Endothelial cell (in vitro differentiated cells): ENCODE measurements at places on chromosomes 12 and 14. TPM values are rescaled to one million over a fixed set of nuclear protein-coding genes. Genes with fewer than 3 reads are reported as not detected.

DNA sequence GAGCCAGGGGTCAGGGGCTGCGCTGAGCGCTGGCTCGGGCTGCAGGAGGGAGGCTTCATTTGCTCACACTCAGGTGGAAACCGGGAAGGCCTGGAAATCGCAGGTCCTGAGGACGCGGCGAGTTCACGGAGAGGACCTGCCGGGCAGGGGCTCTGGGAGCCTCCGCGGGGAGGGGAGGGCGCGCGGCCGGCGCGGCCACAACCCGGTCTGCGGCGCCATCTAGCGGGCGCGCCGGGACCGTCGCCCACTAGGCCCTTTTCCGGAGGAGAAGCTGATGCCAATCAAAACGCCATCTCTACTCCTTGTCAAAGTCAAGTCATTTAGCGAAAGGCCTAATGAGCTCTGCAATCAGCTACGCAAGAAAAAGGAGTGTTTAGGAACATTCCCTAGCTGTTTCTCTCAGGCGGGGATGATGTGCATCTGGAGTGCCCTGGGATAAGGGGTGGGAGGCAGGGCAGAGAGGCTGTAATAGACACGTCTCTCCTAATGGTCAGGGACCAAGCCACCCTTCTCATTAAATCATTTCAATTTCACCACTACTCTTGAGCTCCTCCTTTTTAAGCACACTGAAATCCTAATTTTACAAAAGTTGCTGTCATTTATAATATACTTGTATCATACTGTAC lies 885.8 kb upstream of the TMEM132C start:
- no peak overlapping the region for H3K27ac ChIP-seq
- no peak overlapping the region for H3K4me3 ChIP-seq
- peak; percentile 4 for DNase-seq
- H3K36me3 ChIP-seq, result no peaks in the 10 kb centered on the region
- H3K4me1 ChIP-seq, result no peaks in the 10 kb centered on the region
- H3K27me3 ChIP-seq, result no peaks in the 10 kb centered on the region

Gene TAS2R50
- total RNA-seq, result 1.2 TPM

Gene LGR5
- total RNA-seq, result 1.1 TPM

DNA sequence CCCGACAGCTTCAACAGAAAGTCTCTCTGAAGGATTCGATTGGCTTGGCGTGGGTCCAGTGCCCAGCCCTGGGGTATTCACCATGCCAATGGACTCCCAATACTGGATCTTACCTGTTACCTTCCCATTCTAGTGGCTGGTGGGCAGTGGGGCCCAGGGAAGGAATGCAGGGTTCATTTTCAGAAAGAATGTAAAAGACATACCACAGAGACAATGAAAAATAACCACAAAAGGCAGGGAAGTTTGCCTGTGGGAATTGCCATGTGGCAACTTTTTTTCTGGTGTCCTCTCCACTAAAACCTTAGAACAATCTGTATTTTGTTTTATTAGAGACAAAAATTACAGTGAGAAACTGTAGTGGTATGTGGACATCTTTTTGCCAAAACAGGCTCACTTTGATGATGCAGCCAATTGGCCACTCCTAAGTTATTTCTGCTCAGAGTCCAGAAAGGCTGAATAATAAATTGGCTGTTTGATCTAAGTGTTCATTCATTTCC lies 55.2 kb downstream of the PTGER2 start:
- no peaks in the 10 kb centered on the region for H3K27me3 ChIP-seq
- H3K27ac ChIP-seq, result no peak overlapping the region
- no peaks in the 10 kb centered on the region for H3K36me3 ChIP-seq
- H3K4me1 ChIP-seq, result no peaks in the 10 kb centered on the region

- H3K4me3 ChIP-seq, result no peak overlapping the region
- H3K4me1 ChIP-seq, result no peaks in the 10 kb centered on the region
- H3K27me3 ChIP-seq, result no peaks in the 10 kb centered on the region
Measured at GRCh38 chr14:40393143-40393542, 960.9 kb upstream of the FBXO33 start.

DNA sequence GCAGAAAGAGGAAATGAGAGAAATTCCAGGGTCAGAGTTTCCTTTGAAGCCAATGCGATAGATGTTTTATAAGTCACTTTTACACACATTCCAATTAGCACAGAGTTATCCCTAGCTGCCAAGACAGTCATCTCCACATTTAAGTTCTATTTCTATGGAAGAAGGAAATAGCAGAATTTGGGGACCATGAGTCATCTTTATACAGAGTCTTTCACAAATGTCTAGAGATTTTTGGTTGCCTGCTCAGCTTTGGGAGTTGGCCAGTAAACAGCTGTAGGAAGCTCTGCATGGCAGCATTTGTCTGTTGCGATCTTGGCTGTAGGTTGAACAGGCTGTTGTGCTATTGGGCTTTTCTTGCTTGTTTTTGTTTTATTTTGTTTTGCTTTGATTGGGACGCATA lies 884.3 kb downstream of the GALC start:
- peaks cover 17% of the 10 kb centered on the region for H3K4me1 ChIP-seq
- H3K36me3 ChIP-seq, result no peaks in the 10 kb centered on the region
- H3K4me3 ChIP-seq, result no peak overlapping the region
- no peak overlapping the region for H3K27ac ChIP-seq
